ENCODE measurements at places on chromosomes 13 and 19.
A peak's percentile ranks its signal among the peaks of the same experiment; 100 is the strongest.

- no peak for DNase-seq
Measured at GRCh38 chr13:90105849-90106496, 1241.5 kb upstream of the MIR17HG start.

GRCh38 chr13:101149735-101150384, 266.4 kb downstream of the NALCN start:
- no peak for DNase-seq

DNA sequence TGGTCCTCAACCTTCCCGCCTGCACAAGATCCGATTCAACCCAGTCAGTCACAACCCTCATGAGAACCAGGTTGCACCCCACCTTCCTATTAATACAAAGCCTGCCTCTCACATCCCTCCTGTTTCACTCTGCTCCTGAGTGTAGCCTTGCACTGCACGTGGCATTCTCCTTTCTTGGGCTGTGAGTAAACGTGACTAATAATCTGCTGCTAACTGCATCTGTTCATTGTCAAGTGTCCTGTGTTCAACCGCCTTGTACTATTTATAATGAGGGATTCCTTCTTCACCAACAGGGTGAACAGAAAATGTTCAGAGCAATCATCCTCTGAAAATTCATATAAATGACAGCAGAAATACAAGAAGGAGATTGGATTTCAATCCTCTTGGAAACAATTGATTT, 1608.2 kb downstream of the SLITRK5 start:
- DNase-seq = no peak

- peak; percentile 23 for DNase-seq
Measured at GRCh38 chr19:33621811-33622504, at the start of gene CHST8. CHST8 (plus strand) TSS chr19:33621953; CDS start chr19:33689262, 67,309 bp downstream.

- DNase-seq = no peak
Measured at GRCh38 chr13:51804295-51805172, 571 bp upstream of the DHRS12 start.

Data from anterior cingulate cortex (tissue), 58 donors.